ENCODE measurements at places on chromosomes 11 and 22. TPM values are rescaled to one million over a fixed set of nuclear protein-coding genes. Genes with fewer than 3 reads are reported as not detected.

SHANK2 gene
- 5.0 TPM for total RNA-seq

CNGA4 gene
- 0.19 TPM for total RNA-seq

PATE4 gene
- total RNA-seq, result not detected

RASL10A gene
- not detected for total RNA-seq

SMC1B gene
- total RNA-seq, result not detected

PHLDA2 gene
- 16.1 TPM for total RNA-seq

FHIP1B gene
- total RNA-seq, result 10.1 TPM

PRG3 gene
- not detected for total RNA-seq

TLCD5 gene
- total RNA-seq, result 11.6 TPM

KRTAP5-4 gene
- total RNA-seq, result not detected

SYNGR1 gene
- total RNA-seq, result 14.9 TPM

TTC28 gene
- total RNA-seq, result 20.3 TPM

RAB38 gene
- 0.28 TPM for total RNA-seq

CLCF1 gene
- total RNA-seq, result 3.4 TPM

KIF18A gene
- total RNA-seq, result 29.1 TPM

GLYATL2 gene
- total RNA-seq, result 0.19 TPM

APOBEC3F gene
- 5.4 TPM for total RNA-seq

OR51B4 gene
- total RNA-seq, result not detected

OMP gene
- 0.56 TPM for total RNA-seq

CRYBA4 gene
- not detected for total RNA-seq

OR5J2 gene
- total RNA-seq, result not detected

NXPE2 gene
- not detected for total RNA-seq

FAU gene
- 204 TPM for total RNA-seq

TPBGL gene
- 0.28 TPM for total RNA-seq

POU2AF1 gene
- not detected for total RNA-seq

USH1C gene
- total RNA-seq, result not detected

RPL27A gene
- total RNA-seq, result 1,256 TPM

Measured in regular cardiac myocyte (primary cell).